ENCODE measurements at places on chromosomes 16 and 17.

DNA sequence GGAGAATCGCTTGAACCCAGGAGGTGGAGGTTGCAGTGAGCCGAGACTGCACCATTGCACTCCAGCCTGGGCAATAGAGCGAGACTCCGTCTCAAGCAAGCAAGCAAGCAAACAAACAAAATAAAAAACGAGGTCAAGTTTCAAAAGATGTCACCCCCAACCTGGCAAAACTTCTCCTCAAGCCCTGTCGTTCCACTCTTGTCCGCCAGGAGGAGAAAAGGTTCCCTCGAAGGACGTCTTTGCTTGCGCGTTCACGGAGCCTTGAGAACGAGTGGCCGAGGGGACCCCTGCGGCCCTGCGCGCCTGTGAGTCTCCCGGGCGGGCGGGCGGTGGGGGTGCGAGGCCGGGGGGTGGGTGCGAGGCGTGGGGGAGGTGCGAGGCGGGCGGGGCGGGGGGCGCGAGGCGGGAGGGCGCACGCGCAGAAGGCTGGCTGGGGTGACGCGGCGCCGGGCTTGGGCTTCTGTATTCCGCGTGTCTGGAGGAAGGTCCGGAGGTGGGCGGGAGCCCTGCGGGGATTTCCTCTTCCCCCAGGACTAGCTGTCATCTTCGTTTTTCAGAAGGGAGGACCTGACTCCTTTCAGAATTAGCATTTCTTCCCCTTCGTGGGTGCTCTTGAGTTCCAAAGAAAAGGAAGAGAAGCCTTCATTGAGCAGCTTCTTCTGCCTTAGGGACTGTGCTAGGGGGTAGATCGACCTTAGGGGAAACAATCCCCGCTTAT is 3.7 kb downstream of the SLC52A1 start:
- peak; percentile 84 for DNase-seq

GRCh38 chr16:58723109-58723508 is 11.0 kb downstream of the GOT2 start:
- no peak for DNase-seq

DNA sequence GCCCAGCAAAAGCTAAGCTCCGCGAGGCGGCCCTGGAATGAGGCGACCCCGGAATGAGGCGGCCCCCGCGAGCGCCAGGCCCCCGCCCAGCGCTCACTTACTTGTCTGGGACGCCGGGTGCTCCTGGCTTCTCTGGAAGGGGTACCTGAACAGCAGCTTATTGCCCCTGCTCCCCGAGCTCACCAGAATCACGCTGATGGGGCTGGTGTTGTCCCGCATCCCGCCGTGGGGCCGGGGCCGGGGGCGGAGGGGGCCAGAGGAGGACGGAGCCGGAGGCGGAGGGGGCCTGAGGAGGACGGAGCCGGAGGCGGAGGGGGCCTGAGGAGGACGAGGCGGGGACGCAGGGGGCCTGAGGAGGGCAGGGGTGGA is 440 bp downstream of the NPRL3 start:
- peak; percentile 29 for DNase-seq

- DNase-seq, result no peak
Measured at GRCh38 chr17:82957469-82957795, 117.6 kb upstream of the ZNF750 start.

DNA sequence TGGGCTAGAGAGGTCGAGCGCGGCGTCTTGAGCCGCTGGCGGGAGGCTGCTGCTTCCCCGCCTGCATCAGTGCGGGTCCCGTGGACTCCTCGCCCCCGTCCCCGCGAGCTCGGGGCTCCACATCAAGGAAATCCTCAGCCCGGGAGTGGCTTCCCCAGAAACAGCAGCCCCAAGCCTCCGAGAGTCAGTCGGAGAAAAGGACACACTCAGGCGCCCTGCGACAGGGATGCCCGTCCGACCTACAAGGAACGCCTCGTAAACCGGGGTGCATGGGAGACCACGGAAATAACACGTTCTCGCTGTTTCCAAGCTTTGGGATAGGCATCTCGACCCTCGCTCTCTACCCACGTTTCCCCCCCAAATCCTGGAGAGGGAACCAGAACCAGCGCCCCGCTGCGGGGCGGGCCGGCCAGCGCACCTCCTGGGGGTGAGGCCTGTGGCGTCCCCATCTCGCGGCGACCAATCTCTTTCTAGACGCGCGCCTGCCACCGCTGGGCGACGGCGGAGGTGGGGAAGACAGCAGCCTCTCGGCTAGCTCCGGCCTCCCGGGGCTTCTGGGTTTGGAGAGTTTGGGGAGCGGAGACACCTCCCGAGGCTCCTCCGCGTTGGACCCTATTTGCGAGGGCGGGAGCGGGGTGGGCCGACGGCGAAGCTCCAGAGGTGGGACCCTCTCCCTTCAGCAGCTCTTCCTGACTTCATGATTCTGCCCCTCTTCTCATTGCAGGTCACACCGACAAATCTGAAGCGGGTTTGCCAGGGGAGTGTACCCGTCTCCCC is 759 bp upstream of the TP53I13 start:
- DNase-seq, result peak; percentile 90

DNA sequence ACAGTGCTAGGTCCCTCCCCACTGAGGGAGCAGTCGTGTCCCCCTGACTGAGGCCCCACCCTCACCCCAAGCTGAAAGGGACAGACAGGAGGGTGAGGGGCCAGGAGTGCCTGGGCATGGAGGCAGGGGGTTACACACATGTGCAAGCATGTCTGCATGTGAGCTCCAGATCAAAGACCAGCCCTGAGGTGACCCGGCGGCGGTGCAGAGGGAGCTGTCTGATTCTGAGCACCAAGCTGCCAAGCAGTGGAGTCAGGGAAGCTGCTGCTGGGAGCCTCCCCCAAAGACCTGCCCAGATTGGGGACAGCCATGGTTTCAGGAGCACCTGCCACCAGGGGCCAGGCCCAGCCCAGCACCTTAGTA is 5.5 kb downstream of the DLX3 start:
- no peak for DNase-seq

GRCh38 chr16:73871088-73871733 is 425.4 kb upstream of the PSMD7 start:
- no peak for DNase-seq

DNA sequence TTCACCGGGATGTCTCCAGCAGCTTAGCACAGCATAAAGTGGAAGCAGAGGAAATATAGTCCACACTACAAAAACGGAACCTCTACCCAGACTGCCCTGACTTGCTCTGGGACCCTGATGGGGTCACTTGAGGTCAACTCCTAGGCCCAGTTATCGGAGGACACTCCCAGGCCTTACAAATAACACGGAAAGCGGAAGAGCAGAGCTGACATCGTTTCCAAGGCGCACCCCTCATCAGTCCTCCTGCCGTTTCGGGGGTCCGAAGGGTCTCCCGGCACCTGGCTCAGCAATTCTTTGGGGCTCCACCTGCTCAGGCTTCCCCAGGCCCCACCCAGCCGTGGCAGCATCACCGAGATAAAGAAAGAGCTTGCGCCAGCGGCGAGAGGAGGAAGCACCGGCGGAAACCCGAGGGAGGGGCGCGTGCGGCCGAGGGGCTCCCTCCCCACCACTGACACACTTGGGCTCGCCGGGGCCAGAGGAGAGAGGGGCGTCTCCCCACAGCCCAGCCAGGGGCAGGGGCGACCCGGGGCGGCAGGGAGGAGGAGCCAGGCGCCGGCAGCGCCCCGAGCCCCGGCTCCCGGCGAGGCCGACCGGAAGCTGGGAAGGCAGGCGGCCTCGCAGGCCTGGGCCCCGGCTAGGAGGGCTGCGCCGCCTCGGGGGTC is 727 bp downstream of the CORO7 start:
- peak; percentile 90 for DNase-seq

- DNase-seq, result peak; percentile 96
Measured at GRCh38 chr17:77441130-77441920, 300.6 kb downstream of the SEC14L1 start.

- no peak for DNase-seq
Measured at GRCh38 chr17:57657211-57657610, 87.9 kb downstream of the CCDC182 start.

GRCh38 chr17:29546830-29547229 is 20.0 kb downstream of the ABHD15 start:
- DNase-seq, result no peak

- no peak for DNase-seq
Measured at GRCh38 chr17:39073916-39074315, 77.5 kb downstream of the PLXDC1 start.

GRCh38 chr17:31216031-31216751 is 80.8 kb downstream of the OMG start:
- DNase-seq, result peak; percentile 70

DNA sequence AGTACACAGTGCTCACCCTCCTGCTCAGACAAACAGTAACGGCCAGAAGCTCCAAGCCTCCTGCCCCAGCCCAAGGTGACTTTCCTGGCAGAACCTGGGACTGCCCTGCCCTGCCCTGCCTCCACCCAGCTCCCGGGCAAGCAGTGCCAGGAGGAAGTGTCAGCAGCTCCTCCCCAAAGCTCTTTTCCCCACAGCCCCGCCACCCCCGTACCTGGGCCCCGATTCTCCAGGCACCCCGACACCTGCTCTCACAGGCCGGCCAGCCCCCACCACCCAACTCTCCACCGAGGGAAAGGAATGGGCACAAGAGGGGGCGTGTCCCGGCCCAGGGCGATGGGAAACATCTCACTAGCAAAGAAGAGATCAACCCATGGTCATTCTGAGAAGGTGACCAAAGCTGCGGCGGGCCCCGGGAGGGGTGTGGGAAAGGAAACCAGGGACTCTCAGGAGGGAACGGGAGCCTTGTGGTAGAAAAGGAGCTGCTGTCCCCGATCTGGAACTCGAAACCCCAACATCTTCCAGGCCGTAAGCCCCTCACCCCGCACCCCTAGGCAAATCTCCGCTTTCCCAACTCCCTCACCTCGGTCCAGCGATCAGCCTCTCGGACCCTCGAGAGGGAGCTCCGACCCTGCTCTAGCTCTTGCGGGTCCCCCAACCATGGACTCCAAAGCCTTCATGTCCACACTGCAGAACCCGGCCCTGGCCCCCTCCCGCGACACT is 1.2 kb downstream of the BCAR1 start:
- no peak for DNase-seq

- DNase-seq, result no peak
Measured at GRCh38 chr17:38541281-38541680, 64.5 kb downstream of the SRCIN1 start.

DNA sequence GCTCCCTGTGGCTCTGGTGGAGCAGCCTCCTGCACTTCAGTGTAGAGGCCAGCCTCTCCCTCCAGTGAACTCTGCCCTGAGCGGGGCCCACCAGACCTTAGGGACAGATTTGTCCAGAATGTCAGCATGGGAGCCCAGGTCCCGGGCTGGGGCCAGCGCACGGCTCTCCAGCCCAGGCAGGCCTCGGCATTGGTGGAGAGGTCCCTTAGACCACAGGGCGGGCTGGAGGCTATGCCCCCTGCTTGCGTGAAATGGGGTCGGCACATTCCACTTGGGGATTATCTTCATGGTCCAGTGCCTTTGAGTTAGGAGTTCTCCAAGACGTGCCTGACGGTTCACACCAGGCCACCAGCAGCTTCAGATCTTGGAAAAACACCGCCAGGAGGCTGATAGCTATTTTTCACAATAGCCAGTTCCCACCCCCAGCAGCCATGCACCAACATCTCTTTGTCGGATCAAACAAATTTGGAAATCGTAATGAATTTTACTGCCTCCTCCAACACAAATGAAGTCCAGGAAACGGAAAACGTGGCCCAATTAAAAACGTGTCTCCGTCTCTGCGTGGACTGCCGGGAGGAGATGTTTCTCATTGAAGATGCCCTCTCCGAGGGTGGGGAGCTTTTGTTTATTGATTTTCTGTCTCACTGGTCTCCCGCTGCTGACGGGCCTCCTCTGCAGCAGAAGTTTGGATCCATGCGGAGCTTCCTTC is 110.0 kb upstream of the CIBAR2 start:
- no peak for DNase-seq

DNA sequence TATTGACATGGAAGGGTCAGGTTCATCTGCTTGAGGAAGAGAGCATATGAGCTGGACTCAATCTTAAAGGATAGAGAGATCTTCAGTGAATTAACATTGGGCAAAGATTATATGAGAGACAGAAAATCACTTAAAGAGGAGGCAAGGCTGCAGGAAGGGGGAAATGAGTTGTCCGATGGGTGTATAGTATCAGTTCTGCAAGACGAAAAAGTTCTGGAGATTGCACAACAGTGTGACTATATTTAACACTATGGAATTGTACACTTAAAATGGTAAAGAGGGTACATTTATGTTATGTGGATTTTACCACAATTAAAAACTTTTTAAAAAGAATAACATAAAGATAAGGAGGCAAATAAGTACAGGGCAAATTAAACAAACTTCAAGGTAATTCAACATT is 80.7 kb downstream of the HELZ start:
- peak; percentile 42 for DNase-seq

DNA sequence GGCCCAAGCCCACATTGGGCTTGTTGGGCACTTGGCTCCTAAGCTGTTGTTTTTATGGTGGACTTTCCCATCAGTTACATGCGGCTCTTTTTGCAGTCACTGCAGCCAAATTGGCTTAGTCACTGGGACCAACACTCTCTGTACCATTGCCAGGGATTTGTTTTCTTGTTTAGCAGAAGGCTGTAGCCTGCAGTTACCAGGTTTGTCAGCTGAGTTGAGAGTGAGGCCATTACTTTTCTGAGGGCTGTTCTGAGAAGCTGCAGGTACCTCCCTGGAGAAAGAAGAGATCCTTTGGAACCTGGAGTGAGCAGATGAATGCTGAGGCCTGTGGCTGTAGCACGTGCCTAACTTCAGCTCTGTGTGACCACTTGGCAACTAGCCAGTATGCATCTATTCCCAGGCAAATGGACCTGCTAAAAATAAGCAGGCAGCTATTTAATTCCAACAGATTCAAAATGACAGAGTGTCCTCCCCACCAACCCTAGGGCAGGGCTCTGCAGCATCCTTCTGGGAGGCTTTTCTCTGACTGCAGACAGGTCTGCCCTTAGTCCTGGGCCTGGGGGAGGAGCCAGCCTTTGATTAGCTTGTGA is 12.9 kb downstream of the AKAP1 start:
- no peak for DNase-seq

DNA sequence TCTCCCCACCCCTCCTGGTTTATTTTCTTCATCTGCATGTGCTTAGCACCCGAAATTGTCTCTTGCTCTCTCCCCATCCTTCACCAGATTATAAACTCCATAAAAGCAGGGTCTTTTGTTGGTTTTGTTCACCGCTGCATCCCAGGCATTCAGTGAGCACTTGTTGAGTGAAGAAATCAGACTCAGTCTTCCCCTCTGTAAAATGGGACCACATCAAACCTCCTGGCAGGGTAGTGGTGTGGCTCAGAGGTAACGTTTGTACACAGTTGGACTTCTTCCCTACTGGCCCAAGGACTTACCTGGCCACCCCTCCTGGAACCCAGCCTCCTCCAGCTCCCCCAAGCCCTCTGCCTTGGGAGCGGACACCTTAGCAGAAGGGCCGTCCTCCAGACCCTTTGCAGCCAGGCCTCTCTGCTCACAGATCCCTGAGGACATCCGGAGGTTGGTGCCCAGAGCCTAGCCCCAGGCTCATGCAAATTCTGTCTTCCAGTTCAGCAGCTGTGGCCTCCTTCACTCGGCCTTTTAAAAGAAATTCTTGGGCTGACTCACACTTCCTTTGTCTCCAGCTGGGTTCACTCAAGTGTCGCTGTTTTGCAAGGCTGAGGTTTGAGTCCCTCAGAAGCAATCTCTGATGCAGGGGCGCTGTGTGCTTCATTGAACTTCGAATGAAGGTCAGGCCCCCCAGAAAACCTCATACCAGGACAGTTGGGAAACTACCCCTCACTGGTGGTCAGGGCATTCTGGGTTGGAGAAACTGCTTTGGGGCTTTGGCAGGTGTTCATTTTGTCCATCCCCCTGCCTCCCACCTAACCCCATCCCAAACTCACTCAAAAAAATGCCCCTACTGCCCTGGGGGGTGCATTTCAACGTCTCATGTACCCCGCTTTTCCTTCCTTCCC is 16.8 kb upstream of the RMI2 start:
- DNase-seq, result peak; percentile 94

All from NB4 (cell line).